DMS79 treated with DMSO at 0.1 percent for 48 hours (cell line): ENCODE measurements at places on chromosomes 12 and 14.

DNA sequence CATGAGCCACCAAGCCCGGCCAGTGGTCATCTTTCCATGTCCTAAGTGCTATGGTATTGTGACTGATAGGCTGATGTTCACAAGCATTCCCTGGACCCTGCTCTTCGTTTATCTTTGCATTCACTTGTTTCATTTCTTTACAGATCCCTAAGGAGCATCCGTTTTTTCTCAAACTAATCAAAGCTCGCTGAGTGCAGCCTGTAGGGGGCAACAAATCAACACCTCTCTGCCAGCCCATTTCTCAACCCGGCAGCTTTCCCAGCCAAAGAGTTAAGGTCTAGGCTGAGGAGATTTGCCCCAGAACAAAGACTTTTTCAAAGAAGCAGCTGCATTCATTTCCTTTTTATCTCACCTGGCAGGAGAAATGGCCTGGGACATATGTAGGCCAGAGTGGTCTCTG lies 12.1 kb downstream of the SIRT4 start:
- DNase-seq, result no peak

GRCh38 chr12:77486872-77487271 lies 343.8 kb upstream of the NAV3 start:
- DNase-seq, result no peak

- no peak for DNase-seq
Measured at GRCh38 chr12:15273896-15274295, 48.4 kb upstream of the PTPRO start.

DNA sequence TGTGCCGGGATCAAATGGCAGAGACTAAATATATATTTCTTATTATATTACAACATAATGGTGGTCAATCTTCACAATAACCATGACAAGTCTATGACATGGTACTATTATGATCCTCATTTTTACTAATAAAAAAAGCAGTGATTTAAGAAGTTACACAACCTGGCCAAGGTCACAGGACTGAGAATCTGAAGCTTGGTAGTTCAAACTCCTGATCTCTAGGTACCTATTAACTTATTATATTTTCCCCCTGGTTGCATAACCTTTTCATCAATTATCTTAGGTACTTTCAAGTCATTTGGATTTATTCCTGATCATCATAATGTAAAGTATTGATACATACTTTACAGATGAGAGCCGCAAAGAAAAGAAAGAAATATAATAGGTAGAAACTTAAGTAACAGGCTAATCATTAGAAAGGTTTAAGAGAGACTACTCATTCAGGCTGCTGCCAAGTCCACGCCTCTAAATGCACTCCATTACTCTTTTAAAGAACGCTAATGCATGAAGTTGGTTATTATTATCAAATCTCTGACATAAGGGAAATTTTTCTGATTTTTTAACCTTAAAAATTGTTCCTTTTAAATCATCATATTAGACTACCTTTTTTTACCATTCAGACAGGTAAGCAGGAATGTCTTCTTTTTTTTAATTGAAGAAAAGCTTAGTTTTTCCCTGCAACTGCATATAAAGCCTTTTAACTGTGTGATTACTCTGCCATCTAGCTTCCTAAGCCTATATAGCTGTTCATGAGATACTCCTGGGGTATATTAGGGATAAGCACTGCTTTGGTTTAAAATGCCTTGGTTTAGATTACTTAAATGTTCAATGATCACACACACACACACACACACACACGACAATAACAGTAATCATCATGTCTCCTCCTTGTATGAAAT lies 35.6 kb downstream of the RPS29 start:
- DNase-seq, result no peak

- DNase-seq, result no peak
Measured at GRCh38 chr12:130838284-130838950, 633 bp downstream of the STX2 start.

GRCh38 chr12:93447555-93448290 lies 6.0 kb upstream of the UBE2N start:
- no peak for DNase-seq

DNA sequence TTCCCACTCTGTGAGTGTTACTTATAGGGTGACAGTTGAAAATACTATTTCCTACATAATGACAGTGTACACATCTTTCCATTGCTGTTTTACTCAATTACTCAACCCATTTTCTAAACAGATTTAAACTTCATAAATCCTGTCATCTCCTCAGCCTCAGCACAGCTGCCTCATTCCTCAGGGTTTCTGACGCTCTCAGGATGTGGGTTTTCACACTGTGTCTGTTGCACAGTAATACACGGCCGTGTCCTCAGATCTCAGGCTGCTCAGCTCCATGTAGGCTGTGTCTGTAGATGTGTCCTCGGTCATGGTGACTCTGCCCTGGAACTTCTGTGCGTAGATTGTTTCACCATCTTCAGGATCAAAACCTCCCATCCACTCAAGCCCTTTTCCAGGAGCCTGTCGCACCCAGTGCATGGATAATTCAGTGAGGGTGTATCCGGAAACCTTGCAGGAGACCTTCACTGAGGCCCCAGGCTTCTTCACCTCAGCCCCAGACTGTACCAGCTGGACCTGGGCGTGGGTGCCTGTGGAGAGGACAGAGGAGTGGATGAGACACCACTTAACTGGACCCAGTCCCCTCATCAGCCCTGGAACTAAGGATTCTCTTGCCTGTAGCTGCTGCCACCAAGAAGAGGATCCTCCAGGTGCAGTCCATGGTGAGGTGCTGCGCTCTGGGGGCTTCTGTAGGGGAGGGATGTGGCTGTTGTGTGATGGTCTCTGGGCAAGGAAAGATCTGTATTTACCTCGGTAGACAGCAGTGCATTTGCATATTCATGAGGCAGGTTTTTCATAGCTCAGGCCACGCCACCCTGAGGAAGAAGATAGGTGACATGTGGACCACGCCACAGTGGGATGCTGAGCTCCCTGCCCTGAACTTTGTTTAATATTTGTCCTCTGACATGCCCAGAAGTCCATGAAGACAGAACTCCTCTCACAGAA lies 750.2 kb downstream of the TMEM121 start:
- DNase-seq, result no peak
